Activated T-cell treated with anti-CD3 and anti-CD28 coated beads, Interleukin-2, amount 50 U/mL, for 4 hours (primary cell): ENCODE measurements at places on chromosomes 2 and 18.

- DNase-seq = no peak
These were observed 31.5 kb downstream of the ADNP2 start for GRCh38 chr18:80140455-80140985.

DNA sequence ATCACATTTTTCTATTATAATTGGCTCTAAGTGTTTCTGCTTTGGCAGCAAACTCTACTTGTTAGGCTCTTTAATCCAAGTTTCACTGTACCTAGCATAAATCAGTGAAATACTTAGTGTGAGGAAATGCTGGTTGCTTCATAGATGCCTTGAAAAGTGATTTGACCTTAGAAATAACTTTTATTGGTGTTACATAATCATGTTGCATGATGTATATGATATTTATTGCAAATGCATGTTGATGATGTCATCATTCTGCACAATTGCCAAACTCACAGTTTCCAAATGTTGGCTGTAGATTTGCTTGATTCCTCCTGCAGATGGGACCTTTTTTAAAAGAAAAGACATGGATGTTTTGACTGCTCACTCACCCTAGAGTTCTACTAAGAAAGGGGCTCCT lies 137.6 kb upstream of the BCL2L11 start:
- DNase-seq = no peak

DNA sequence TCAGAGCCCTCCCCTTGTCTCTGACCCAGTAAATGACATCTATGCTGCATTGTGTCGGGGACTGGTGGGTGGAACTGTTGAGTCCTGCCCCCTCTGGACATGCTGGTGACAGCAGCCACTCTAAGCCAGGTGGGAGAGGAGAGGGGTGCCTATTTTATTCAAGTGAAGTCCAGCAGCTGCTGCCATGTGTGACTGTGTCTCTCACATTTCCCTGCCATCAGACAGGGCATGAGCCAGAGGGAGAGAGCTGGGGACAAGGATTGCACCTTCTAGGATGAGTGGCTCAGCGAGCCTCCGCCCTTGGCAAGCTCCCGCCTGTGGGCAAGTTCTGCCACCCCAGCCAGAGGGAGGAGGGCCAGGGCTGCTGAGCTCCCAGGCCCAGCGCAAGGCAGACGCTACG lies 13.7 kb downstream of the NGEF start:
- DNase-seq = no peak

- no peak for DNase-seq
These were observed 2.8 kb upstream of the NCL start for GRCh38 chr2:231467016-231467545.

GRCh38 chr2:190853531-190854383 lies 26.9 kb upstream of the GLS start:
- no peak for DNase-seq
